ENCODE measurements at places on chromosomes 7 and 10. TPM values are rescaled to one million over a fixed set of nuclear protein-coding genes. Genes with fewer than 3 reads are reported as not detected.

DNA sequence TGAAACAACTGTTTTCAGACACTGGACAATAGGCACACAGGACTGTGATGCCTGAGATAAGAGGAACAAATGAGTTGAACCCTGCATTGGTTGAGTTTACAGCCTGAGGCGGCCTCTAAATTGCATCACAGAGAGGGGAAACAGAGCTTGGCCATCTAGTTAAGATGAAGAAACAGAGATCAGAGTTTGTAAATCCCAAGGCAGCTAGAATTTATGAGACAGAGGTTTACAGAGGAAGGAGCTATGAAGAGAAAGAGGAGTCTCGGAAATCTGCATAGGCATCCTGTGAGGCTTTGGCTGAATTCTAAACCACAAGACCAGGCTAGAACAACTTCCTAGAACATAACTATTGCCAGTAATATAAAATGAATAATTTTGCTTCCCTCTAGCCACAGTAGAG is 41.0 kb upstream of the OIT3 start:
- H3K4me1 ChIP-seq: no peaks in the 10 kb centered on the region
- no peaks in the 10 kb centered on the region for H3K27me3 ChIP-seq
- DNase-seq: no peak
- no peak overlapping the region for H3K27ac ChIP-seq
- no peaks in the 10 kb centered on the region for H3K36me3 ChIP-seq

Gene MMP21
- total RNA-seq: 0.35 TPM

Gene METTL2B
- total RNA-seq: 16.1 TPM

Gene SPDYE5
- 0.09 TPM for total RNA-seq

DNA sequence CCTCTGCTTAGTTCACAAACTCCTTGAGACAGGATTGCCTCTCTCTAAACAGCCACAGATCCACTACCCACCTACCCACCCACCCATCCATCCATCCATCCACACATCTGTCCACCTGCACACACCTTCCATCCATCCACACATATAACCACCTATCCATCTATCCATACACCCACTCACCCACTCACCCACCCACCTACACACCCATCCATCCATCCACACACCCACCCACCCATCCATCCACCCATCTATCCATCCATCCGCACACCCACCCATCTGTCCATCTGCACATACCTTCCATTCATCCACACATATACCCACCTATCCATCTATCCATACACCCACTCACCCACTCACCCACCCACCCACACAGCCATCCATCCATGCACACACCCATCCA is 9.7 kb downstream of the TECPR1 start:
- no peak overlapping the region for H3K4me3 ChIP-seq
- H3K27ac ChIP-seq: no peak overlapping the region
- DNase-seq: no peak
- H3K4me1 ChIP-seq: no peaks in the 10 kb centered on the region
- peaks cover 35% of the 10 kb centered on the region for H3K36me3 ChIP-seq

DNA sequence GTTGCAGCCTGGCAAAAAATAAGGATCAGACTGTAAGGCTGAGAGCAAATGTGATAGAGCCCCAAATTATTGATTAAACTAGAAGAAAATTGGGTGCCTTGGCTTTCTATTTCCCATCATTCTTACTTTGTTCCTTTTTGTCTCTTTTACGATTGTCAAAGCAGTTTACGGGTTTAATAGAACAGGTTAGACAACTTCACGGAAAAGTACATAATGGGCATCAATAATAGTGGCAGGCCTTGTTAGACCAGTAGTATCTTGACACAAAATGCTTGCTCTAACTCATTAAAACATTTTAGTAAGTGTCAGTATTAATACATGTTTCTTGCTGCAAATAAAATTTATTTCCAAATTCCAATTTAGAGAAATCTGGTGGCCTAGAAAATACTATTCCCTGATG is 14.5 kb upstream of the GGCT start:
- H3K27me3 ChIP-seq: no peaks in the 10 kb centered on the region
- no peak for DNase-seq
- H3K4me3 ChIP-seq: no peak overlapping the region
- no peaks in the 10 kb centered on the region for H3K4me1 ChIP-seq
- H3K27ac ChIP-seq: no peak overlapping the region

- H3K27ac ChIP-seq: no peak overlapping the region
- H3K4me3 ChIP-seq: no peak overlapping the region
- no peaks in the 10 kb centered on the region for H3K36me3 ChIP-seq
- DNase-seq: peak; percentile 75
- no peaks in the 10 kb centered on the region for H3K27me3 ChIP-seq
- peaks cover 11% of the 10 kb centered on the region for H3K4me1 ChIP-seq
Measured at GRCh38 chr10:88389456-88389855, 193.7 kb downstream of the RNLS start.

DNA sequence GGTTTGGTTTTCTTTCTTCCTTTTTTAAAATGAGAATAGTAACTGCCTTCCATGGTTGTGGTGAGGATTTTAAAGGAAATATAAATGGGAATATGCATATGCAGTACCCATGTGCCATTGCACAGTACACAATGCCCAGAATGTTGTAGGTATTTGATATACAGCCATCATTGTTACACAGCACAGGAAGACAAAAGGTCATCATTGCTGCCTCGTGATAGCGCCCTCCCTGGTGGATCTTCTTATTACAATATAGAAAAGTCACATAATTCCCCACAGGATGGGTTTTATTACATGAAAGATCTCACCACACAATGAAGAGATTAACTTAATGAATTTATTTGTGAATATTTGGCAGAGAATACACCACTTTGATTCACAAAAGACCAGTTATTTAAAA is 76.5 kb downstream of the PPP1R17 start:
- no peaks in the 10 kb centered on the region for H3K36me3 ChIP-seq
- H3K27ac ChIP-seq: no peak overlapping the region
- no peaks in the 10 kb centered on the region for H3K27me3 ChIP-seq
- no peaks in the 10 kb centered on the region for H3K4me1 ChIP-seq
- no peak for DNase-seq

- no peaks in the 10 kb centered on the region for H3K36me3 ChIP-seq
- H3K4me1 ChIP-seq: no peaks in the 10 kb centered on the region
- H3K4me3 ChIP-seq: no peak overlapping the region
- H3K27ac ChIP-seq: no peak overlapping the region
- DNase-seq: no peak
Measured at GRCh38 chr7:37751096-37751495, 67.5 kb downstream of the GPR141 start.

Gene NME8
- 37.0 TPM for total RNA-seq

DNA sequence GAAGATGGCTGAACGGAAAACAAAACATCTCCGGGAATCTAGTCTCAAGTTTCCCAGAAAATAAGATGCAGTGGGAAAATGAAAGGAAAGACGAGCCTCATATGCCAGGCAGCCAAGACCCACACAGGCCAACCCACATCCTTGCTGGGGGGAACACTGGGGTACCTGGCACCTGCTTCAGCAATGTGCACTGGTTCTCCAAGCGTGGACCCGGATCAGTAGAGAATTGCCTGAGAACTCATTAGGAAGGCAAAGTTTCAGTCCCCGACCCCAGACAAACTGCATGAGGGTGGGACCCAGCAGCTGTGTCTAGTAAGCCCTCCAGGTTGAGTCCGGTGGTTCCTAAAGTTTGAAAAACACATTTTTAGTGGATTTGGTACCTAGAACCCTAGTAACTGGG is 18.4 kb downstream of the FAM53B start:
- H3K36me3 ChIP-seq: peaks cover 7% of the 10 kb centered on the region
- H3K27me3 ChIP-seq: no peaks in the 10 kb centered on the region
- DNase-seq: no peak

- H3K4me3 ChIP-seq: no peak overlapping the region
- no peaks in the 10 kb centered on the region for H3K36me3 ChIP-seq
- no peaks in the 10 kb centered on the region for H3K27me3 ChIP-seq
Measured at GRCh38 chr10:75682649-75683557, 251.5 kb downstream of the LRMDA start.

Gene CALML5
- not detected for total RNA-seq

Gene ANKRD1
- not detected for total RNA-seq

GRCh38 chr10:50572017-50572491 is 51.7 kb downstream of the SGMS1 start:
- no peak overlapping the region for H3K27ac ChIP-seq
- peaks cover 3% of the 10 kb centered on the region for H3K4me1 ChIP-seq
- DNase-seq: no peak
- H3K27me3 ChIP-seq: no peaks in the 10 kb centered on the region
- H3K4me3 ChIP-seq: no peak overlapping the region
- no peaks in the 10 kb centered on the region for H3K36me3 ChIP-seq

DNA sequence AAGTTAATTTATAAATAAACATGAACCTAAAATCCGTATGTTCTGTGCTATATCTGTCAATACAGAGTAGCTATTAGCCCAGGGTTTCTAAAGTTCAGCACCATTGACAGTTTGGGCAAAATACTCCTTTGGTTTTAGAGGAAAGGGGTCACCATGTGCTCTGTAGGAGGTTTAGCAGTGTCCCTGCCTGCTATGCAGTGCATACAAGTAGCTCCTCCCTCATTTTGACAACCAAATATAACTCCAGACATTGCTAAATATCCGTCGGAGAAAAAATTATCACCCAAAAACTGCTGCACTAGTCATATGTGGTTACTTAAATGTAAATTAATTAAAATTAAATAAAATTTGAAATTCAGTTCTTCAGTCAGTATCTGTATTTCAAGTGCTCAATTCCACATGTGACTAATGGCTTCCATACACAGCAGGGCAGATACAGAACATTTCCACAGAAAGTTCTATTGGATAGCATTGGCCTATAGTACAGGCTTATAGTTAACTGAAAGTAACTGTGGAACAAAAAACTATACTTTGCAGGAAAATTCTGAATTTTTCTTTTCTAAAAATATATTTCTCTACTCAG is 6.4 kb downstream of the UPF2 start:
- no peak overlapping the region for H3K27ac ChIP-seq
- H3K4me1 ChIP-seq: no peaks in the 10 kb centered on the region
- DNase-seq: no peak
- H3K4me3 ChIP-seq: no peak overlapping the region

Gene CFTR
- total RNA-seq: not detected

GRCh38 chr7:152120210-152120609 is 94.7 kb downstream of the GALNT11 start:
- DNase-seq: no peak
- peaks cover 80% of the 10 kb centered on the region for H3K36me3 ChIP-seq
- no peak overlapping the region for H3K27ac ChIP-seq
- no peaks in the 10 kb centered on the region for H3K4me1 ChIP-seq
- no peak overlapping the region for H3K4me3 ChIP-seq
- no peaks in the 10 kb centered on the region for H3K27me3 ChIP-seq

GRCh38 chr7:138170959-138171703 is 94.9 kb downstream of the AKR1D1 start:
- no peak overlapping the region for H3K27ac ChIP-seq
- no peaks in the 10 kb centered on the region for H3K36me3 ChIP-seq
- no peak overlapping the region for H3K4me3 ChIP-seq

DNA sequence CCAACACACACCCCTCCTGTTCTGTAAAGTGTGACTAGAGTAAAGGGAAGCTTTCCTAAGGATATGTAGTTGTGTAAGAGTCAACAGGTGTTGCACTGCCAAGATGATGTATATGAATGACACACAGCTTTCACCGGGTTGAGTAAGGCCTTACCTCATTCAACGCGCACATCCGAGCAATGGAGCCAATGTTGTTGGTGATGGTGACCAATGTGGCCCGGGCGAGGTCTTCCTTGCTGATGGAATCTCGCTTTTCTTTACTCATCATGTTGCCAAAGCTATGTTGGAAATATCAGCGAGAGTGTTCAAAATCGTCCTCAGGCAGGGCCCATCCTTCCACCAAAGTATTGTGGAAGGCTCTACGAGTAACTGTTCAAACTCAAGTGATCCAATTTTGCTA is 52.0 kb downstream of the PANK1 start:
- no peaks in the 10 kb centered on the region for H3K4me1 ChIP-seq
- no peak overlapping the region for H3K27ac ChIP-seq
- no peak for DNase-seq

GRCh38 chr10:112956631-112957350 is 6.7 kb downstream of the TCF7L2 start:
- peaks cover 14% of the 10 kb centered on the region for H3K27me3 ChIP-seq
- peaks cover 13% of the 10 kb centered on the region for H3K4me1 ChIP-seq
- H3K27ac ChIP-seq: no peak overlapping the region
- no peaks in the 10 kb centered on the region for H3K36me3 ChIP-seq

- DNase-seq: peak; percentile 17
- H3K27ac ChIP-seq: no peak overlapping the region
- no peaks in the 10 kb centered on the region for H3K27me3 ChIP-seq
- no peaks in the 10 kb centered on the region for H3K4me1 ChIP-seq
- no peaks in the 10 kb centered on the region for H3K36me3 ChIP-seq
- H3K4me3 ChIP-seq: no peak overlapping the region
Measured at GRCh38 chr10:90136731-90137316, 435.4 kb downstream of the KIF20B start.

- DNase-seq: no peak
- H3K4me1 ChIP-seq: no peaks in the 10 kb centered on the region
- no peak overlapping the region for H3K27ac ChIP-seq
- no peaks in the 10 kb centered on the region for H3K27me3 ChIP-seq
- H3K4me3 ChIP-seq: no peak overlapping the region
Measured at GRCh38 chr10:72014197-72014596, 50.0 kb downstream of the CHST3 start.

DNA sequence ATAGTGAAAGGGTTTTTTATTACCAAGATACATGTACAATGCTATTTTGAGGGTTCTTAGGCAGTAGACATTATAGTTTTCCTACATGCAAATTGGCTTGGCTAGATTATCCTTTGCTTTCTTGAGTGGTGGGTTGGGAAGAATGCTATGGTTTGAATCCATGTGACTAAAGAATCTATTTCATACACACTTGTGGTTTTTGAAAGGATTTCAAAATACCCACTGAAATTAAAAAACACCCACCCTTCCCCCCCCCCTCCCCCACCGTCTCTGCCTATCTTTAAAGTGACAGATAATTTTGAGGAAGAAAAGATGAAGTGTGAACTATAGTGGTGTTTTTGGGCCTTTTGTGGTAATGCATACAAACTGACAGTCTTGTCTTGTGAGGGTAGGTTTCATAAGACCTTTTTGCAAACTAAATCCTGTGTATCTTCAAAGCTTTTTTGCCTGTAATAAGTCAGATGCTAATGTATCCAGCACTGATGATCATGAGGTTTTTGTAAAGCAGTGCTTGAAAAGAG is 90.9 kb downstream of the TPST1 start:
- no peaks in the 10 kb centered on the region for H3K27me3 ChIP-seq
- H3K4me1 ChIP-seq: peaks cover 3% of the 10 kb centered on the region
- no peak for DNase-seq
- H3K4me3 ChIP-seq: no peak overlapping the region
- H3K27ac ChIP-seq: no peak overlapping the region

GRCh38 chr7:51633596-51633995 is 317.0 kb upstream of the COBL start:
- H3K27ac ChIP-seq: no peak overlapping the region
- no peaks in the 10 kb centered on the region for H3K36me3 ChIP-seq
- no peak for DNase-seq
- no peaks in the 10 kb centered on the region for H3K4me1 ChIP-seq
- no peak overlapping the region for H3K4me3 ChIP-seq
- no peaks in the 10 kb centered on the region for H3K27me3 ChIP-seq

- no peaks in the 10 kb centered on the region for H3K27me3 ChIP-seq
- peaks cover 7% of the 10 kb centered on the region for H3K36me3 ChIP-seq
- peak overlapping the region; percentile 12 for H3K4me3 ChIP-seq
- H3K4me1 ChIP-seq: peaks cover 60% of the 10 kb centered on the region
- peak; percentile 86 for DNase-seq
Measured at GRCh38 chr7:5694912-5695726, 86.3 kb downstream of the RNF216 start.

Gene PON1
- total RNA-seq: not detected

Gene LRRC18
- total RNA-seq: not detected

All from natural killer cell (primary cell).